HT1080 (cell line): ENCODE measurements at places on chromosomes 2 and 18. TPM values are rescaled to one million over a fixed set of nuclear protein-coding genes. Genes with fewer than 3 reads are reported as not detected.

The MC2R gene
- total RNA-seq = not detected in 2 replicates

The DSG4 gene
- total RNA-seq = not detected in 2 replicates

The SRD5A2 gene
- not detected in 2 replicates for total RNA-seq

The MFSD6 gene
- 3.0 and 3.1 TPM in 2 replicates for total RNA-seq

The ODC1 gene
- 582 and 583 TPM in 2 replicates for total RNA-seq

The SH3BP4 gene
- 17.3 and 20.2 TPM in 2 replicates for total RNA-seq

The FTCDNL1 gene
- total RNA-seq = 0.43 and 2.0 TPM in 2 replicates

The IL36A gene
- not detected in 2 replicates for total RNA-seq

The MARCO gene
- 0.32 TPM in 1 of 2 replicates, not detected in the other for total RNA-seq

The ZNF385B gene
- total RNA-seq = 1.4 and 3.2 TPM in 2 replicates

The SH2D6 gene
- 0.26 TPM in 1 of 2 replicates, not detected in the other for total RNA-seq

The VIL1 gene
- total RNA-seq = 0.05 TPM in 1 of 2 replicates, not detected in the other

The SALL3 gene
- total RNA-seq = not detected in 2 replicates

The IL37 gene
- not detected in 2 replicates for total RNA-seq

The IL1RL2 gene
- total RNA-seq = not detected in 2 replicates

The SEPTIN10 gene
- total RNA-seq = 31.5 and 45.2 TPM in 2 replicates

The CNDP1 gene
- total RNA-seq = 0.23 TPM in 1 of 2 replicates, not detected in the other

The CFAP53 gene
- 0.31 and 0.33 TPM in 2 replicates for total RNA-seq

The FARSB gene
- total RNA-seq = 38.5 and 50.9 TPM in 2 replicates

The IL1RN gene
- total RNA-seq = 0.10 TPM in 1 of 2 replicates, not detected in the other

The LHCGR gene
- not detected in 2 replicates for total RNA-seq

The EMILIN1 gene
- total RNA-seq = 0.45 and 1.1 TPM in 2 replicates
